ENCODE measurements at places on chromosomes 7 and 10.

DNA sequence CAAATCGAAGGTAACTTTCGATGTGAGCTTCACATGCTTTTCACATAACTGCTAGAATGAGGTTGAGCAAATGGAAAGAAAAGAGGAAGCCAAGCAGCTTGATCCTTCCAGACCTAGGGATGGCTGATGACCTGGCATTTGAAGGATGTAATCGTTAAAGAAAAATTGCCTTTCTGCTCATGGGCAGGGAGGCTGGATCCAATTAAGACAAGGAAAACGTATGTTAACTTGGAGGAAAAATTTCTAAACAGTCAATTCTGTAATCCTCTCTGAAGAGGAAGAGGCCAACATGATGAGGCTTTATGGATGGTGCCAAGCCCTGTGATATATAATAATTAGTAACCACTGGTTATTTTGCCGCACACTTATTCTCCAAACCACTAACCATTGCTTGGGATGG is 12.5 kb downstream of the GRK5 start:
- no peak for DNase-seq

- no peak for DNase-seq
Observed at GRCh38 chr10:19577381-19577780, 238.9 kb upstream of the PLXDC2 start.

- DNase-seq = no peak
Observed at GRCh38 chr7:127678337-127678736, 26.3 kb downstream of the SND1 start.

GRCh38 chr7:108102671-108103312 is 27.4 kb downstream of the LAMB4 start:
- no peak for DNase-seq

GRCh38 chr7:593324-594115 is 73.9 kb upstream of the PDGFA start:
- DNase-seq = peak; percentile 62

DNA sequence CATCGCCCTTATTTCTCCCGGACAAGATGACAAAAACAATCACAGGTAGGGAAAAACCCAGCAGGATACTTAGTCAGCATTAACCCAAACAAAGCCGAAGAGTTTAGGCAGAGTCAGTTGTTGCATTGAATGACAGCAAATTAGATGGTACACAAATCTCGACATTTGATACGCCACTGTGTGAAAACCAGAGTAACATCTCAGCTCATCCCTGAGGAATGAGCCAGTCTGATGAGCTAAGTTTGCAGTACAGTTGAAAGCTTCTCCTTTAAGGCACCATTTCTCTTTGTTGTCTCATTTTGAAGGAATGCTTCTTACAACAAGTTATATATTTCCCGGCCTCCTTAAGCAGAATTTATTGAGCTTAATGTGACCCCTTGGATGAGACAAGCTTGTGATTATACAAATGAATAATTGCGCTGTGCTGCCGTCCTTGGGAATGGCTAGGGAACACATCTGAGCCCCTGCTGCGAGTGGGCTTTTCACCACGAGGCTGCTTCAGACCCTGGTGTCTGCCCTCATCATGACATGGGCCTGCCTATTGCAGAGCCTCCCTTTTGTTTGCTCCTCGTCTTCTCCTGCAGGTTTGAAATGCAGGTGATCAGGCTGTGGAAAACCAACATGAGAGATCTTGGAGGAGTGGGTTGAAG is 137.3 kb downstream of the CELF2 start:
- no peak for DNase-seq

DNA sequence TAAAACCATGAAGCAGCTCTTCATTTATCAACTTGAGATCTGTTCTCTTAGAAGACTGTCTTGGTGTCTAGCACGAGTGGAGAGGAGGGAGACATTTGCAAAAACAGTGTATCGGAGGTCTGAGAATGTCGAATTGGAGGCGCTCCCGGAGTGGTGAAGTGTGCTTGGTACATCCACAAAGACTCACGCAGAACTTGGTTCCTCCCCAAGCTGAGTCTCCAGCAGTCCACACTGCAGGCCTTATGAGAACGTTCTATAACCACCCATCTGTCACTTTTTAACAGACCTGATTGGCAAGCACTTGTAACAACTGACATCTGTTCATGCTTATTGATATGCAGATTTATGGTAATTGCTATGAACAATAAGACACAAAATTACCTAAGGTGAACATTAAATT is 261.6 kb downstream of the CELF2 start:
- DNase-seq = no peak

DNA sequence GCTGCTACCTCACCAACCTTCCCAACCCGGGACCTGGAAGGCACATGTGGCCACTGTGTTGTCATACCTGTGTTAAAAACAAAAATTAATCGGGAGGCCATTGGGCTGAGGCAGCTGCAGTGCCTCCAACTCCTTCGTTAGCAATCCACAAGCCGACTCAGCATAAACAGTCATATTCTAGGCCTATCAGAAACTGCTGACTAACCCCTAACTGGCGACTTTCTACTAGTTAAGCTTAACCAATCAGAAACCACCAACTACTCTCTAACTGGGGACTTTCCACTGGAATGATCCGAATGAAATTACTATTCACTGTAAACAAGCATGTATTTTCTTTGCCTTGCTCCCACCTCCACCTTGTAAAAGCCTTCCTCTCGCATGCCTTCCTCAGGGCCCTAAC is 14.1 kb upstream of the TMEM72 start:
- DNase-seq = no peak

GRCh38 chr7:121459148-121459547 is 63.0 kb upstream of the FAM3C start:
- no peak for DNase-seq

DNA sequence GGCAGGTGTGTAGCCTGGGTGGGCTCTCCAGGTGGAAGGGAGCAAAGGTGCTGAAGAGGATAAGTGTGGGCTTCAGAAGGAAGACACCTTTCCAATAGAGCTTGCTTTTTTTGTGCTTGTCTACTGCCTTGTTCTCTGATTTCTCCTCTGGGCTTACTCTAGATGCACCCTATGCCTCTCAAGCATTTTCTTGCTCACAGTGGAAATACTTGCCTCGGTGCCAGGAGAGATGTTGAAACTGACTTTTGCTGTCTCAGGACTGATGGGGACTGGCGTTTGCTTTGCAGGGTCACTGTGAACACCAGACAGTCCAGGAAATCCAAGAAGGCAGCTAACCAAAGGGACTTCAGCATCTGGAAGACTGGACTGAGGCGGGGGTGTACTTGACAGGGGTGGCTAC is 187.9 kb downstream of the SNX10 start:
- DNase-seq = no peak

GRCh38 chr10:661597-662222 is 27.8 kb downstream of the DIP2C start:
- no peak for DNase-seq

DNA sequence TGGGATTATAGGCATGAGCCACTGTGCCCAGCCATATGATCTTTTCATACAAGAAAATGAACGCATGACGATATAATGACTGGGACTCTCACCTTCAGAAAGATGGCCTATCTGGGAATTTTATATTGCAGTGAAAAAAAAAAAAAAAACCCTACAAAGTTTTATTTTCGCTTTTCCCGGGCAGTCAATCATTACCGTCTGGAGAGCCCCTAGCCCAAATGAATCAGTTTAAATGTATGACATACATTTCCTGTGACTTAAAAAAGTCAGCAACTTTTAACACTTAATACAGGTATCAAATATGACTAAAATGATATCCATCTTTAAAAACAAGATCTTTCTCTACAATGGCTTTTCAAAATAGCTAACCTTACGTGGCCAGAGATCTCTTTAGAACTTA is 48.2 kb upstream of the NMT2 start:
- no peak for DNase-seq

- DNase-seq = no peak
Observed at GRCh38 chr10:85026878-85027467, 698.6 kb downstream of the CCSER2 start.

DNA sequence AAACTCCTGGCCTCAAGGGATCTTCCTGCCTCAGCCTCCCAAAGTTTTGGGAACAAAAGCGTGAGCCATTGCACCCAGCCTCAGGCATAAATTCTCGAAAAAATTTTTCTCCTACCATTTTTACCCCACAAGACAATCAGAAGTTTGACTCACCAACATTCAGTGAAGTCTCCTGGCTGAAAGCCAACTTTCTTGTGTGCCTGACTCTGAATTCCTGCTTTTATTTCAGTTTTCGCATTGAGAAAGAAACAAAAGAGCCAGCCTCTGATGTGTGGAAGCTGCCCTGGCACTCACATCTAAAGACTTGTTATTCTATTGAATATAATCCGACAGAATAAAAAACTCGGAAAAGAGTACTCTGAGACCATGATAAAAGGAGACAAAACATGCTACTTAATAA is 402.9 kb downstream of the MAGI2 start:
- no peak for DNase-seq

- no peak for DNase-seq
Observed at GRCh38 chr10:60253484-60253883, 136.2 kb downstream of the ANK3 start.

- DNase-seq = no peak
Observed at GRCh38 chr7:1284743-1285458, 52.2 kb downstream of the UNCX start.

DNA sequence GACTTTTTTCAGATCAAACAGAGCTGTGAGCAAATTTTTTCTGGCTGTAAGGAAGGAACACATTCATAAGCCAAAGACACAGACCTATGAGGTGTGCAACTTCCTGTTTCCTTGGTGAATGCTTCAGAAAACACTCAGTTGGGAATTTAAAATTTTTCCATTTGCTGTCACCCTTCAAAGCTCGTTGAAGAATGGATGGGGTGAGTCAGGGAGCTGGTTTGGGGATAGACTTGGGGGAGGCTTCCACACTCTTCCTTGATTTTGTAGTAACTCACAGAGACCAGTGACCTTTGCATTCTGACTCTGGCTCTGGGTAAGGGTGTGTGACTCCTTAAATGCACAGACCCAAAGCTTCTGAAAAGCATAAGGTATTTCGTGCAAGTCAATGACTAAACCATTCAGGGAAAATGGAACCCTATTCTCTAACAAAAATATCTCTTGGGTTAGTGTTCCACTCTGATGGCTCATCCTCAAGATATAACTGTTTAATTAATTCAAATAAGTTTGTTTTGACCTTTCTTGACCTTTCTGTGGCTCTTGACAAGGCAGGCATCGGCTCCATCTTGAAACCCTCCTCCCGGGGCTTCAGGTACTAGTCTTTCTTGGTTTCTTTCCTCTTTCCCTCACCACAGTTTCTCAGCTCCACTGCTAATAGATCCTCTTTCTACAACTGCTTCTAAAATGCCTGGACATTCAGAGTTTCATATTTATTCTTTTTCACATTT is 227.8 kb upstream of the INHBA start:
- DNase-seq = no peak

DNA sequence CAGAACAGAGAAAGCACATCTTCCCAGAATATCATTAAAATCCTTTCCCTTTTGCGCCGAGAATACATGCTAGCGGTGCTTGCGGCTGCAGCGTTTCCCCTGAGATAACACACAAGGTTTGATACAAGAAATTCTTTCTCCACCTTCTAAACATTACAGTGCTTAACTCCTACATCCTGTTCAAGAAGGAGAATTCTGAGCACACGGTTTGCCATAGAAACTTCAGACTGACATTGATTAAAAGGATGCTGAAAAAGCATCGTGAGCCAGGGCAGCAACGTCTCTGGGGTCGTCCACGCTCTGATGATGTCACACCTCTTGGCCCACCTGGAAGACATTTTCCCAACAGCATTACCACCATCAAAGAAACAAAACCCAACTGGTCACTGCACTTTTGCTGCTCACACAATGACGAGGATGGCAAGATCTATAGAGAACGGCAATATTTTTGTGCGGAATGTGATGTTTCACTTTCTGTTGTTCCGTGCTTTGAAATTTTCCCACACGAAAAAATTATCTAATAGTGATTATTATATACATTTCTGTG is 27.0 kb upstream of the PRSS1 start:
- no peak for DNase-seq

- DNase-seq = no peak
Observed at GRCh38 chr10:61332581-61332980, 120.6 kb downstream of the TMEM26 start.

DNA sequence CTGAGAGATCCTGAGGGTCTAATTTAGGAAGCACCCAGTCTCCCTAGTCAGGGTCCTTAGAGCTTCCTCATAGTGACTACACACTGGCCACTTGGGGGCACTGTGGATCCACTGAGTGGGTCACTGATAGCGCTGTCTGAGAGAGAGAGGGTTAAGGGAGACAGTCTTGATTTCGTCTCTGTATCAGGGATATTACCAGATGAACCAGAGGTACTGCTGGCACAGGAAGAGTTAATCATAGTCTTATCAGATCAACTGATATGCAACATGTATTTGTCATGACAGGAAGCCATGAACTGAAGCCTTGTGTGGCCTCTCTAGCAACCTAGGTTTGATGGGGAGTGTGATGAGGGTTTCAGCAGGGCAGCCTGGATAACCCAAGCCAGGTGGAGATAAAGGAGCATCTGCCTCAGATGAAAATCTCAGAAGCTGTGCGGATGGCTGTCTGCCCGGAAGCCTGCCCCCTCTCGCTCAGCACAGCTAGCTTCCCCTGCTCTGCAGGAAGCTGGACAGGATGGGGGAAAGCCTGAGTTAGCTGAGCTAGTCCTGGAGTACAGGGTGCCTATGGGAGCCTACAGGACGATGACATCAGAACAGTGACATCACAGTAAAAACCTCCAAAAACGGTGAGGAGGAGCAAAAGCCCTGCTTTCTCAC is 214.0 kb upstream of the PRSS1 start:
- DNase-seq = no peak

DNA sequence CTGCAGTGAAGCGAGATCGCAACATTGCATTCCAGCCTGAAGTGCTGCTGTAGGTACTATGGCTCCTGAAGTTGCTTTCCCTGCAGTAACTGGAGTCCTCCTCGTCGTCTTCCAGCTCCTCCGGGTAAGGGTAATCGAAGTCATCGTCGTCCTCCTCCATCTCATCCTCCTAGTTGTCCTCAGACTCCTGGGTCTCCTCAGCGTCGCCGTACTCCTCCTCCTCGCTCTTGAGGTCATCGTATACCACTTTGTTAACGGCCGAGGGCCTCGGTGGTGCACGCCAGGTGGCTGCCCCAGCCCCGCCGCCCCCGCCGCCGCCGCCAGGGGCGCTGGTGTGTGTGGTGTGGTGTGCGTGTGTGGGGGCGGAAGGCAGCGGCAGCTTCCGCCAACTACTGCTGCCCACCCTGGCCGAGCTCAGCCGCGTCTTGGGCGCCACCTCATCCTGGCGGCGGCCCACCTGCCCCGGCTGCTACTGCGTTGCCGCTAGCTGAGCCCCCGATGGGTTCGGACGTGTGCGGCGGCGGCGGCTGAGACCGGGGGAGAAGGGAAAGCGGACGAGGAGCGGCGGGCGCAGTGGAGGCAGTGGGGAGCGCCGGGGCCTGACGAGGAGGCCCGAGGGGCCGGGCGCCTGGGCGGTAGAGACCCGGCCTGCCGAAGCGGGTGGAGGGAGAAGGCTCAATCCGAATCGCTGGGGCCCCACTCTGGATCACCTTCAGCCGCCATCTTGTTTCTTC is 11.8 kb upstream of the ACBD5 start:
- DNase-seq = peak; percentile 85

- DNase-seq = no peak
Observed at GRCh38 chr7:27652518-27652917, 10.2 kb downstream of the HIBADH start.

DNA sequence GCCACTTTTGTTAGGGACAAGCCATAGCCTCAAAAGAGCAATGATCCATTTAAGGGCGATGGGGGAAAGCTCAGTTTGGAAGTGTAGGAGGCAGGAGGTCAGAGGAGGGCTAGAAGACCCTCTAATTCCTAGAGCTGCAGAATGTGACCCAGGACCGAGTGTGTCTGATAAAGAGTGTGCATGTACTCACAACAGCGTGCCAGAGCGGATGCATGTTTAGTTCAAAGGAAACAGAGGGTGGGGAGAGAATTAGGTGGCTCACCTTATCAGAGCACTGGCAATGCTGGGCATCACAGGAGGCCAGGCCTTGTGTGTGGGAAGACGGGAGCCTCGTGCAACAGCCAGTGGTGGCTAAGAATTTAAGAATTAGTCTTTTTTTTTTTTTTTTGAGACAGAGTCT is 133.9 kb upstream of the COBL start:
- DNase-seq = no peak

Measured in GM06990 (cell line).